AG10803 (cell line): ENCODE measurements at places on chromosomes 3 and 15.

GRCh38 chr15:85583923-85584390, 203.6 kb downstream of the AKAP13 start:
- DNase-seq, result peak; percentile 63

GRCh38 chr15:101684384-101684783, 32.2 kb upstream of the TM2D3 start:
- peak; percentile 87 for DNase-seq

GRCh38 chr15:39885099-39885777, 34.8 kb downstream of the GPR176 start:
- DNase-seq, result no peak

DNA sequence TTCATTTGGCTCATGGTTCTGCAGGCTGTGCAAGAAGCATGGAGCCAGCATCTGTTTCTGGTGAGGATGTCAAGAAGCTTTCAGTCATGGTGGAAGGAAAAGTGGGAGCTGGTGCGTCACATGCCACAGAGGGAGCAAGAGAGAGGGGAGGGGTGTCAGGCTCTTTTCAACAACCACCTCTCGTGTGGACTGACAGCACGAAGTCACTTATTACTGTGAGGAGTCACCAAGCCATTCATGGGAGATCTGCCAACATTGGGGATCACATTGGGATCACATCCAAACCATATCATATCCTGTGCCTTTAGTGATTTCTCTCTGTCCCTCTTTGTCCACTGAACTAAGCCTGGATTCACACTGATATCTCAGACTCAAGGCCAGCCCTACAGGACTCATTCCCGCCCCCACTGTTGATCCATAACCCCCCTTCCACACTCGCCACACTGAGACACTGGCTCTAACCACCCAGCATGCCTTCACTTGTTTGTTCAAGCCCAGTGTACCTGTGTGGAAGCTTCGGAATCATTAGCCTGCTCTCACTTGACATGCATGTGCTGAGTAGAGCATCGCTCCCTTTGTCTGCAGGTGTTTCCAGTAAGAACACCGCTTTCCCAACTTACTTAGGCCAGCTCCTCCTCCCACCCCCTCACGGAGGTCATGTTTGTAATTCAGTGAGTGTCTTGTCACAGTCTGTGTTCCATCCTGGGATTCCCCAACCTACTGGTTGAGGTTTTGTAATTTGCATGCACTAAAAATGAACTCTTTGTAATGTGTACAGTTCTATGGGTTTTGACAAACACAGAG, 132.2 kb downstream of the KLF13 start:
- no peak for DNase-seq

DNA sequence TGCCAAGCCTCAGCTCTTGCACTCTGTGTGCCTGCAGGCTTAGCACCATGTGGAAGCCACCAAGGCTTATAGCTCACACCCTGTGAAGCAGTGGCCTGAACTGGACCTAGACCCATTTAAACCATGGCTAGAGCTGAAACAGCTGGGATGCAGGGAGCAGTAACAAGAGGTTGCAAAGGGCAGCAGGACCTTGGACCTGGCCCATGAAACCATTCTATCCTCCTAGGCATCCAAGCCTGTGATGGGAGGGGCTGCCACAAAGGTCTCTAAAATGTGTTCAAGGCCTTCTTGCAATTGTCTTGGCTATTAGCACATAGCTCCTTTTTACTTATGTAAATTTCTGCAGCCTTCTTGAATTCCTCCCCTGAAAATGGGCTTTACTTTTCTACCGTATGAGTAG, 57.9 kb upstream of the NPAP1 start:
- DNase-seq, result no peak

DNA sequence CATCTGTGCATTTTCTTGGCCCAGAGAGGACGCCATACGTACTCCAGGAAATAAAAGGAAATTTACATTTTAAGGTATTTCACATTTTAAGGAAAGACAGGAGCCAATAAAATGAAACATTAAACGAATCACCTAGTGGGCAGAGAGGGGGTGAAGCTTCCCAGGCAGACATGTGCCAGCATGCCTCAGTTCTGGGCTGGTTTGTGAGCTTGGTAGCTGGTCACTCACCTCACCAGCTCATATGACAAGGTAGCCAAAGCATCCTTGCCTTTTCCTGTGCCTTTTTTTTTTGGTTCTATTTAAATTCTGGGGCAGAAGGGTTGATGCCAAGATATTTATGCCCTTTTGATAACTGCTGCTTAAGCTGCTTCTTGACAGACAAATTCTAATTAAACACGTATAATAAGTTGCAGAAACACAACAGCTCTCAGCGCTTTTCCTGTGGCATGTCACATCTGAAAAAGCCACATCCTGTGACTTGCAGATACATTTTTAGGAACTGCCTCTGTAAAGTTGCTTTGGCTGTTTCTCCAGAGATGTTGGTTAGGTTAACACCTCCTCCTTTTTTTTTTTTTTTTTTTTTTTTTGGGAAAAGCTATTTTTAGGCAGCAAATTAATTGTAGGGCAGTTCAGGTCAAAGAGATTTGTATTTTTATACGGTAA, 218.6 kb downstream of the PDCD6IP start:
- peak; percentile 57 for DNase-seq

DNA sequence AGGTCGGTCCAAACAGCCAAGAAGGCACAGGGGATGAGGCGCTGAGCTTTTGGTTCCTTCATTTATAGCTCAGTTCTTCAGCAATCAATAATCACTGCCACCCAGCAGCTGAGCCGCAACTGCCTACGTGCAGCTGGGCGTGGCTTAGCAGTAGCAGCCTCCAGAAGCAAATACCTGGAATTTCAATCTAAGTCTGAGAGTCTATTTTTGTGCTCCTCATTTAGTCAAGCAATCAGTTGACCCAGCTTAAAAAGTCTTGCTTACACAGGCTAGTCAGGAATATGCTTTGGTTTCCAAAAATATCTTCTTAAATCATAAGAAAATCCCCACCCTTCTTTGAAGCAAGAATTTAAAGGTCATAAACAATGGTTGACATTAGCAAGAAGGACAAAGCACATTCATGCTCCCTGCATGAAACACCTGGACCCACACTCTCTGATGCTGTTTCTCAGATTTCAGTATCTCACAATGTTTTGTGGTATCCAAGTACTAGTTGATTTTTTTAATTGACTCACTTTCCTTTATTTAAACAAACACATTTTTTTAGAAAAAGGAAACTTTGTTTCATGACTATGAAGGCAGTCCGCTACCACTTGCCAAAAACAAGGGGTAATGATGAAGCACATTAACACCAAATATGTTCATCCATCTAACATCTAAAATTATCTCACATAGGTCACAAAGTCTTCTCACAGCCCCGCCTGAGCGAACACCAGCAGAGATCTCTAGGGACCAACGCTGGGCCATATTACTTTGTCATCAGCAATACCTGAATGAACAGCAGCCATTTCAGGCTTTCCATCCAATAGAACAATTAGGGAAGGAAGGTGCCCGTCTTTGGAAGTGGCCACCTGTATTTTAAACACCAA, 106.1 kb downstream of the OXNAD1 start:
- DNase-seq, result no peak

- peak; percentile 57 for DNase-seq
These were observed 728 bp downstream of the TRANK1 start for GRCh38 chr3:36944012-36944640.

DNA sequence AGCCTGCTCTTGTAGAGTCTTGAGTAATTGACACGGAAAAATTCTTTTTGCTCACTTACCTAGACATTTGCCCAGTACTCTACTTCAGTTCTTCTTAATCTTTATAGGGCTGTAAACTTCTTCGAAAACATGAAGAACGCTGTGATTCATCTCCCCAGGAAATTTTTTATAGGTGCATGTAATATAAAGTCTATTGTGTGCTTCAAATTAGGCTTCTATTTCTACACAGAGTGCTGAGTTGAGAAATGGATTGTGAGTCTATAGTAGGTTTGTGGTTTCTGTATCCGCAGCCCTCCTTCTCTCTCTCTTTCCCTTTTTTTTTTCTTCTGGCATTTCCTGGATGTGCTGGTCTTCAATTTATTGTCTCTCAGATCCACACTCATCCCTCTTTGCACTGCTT, 183.3 kb upstream of the DCBLD2 start:
- DNase-seq, result peak; percentile 70

- no peak for DNase-seq
These were observed 14.4 kb downstream of the THSD4 start for GRCh38 chr15:71129669-71130068.

DNA sequence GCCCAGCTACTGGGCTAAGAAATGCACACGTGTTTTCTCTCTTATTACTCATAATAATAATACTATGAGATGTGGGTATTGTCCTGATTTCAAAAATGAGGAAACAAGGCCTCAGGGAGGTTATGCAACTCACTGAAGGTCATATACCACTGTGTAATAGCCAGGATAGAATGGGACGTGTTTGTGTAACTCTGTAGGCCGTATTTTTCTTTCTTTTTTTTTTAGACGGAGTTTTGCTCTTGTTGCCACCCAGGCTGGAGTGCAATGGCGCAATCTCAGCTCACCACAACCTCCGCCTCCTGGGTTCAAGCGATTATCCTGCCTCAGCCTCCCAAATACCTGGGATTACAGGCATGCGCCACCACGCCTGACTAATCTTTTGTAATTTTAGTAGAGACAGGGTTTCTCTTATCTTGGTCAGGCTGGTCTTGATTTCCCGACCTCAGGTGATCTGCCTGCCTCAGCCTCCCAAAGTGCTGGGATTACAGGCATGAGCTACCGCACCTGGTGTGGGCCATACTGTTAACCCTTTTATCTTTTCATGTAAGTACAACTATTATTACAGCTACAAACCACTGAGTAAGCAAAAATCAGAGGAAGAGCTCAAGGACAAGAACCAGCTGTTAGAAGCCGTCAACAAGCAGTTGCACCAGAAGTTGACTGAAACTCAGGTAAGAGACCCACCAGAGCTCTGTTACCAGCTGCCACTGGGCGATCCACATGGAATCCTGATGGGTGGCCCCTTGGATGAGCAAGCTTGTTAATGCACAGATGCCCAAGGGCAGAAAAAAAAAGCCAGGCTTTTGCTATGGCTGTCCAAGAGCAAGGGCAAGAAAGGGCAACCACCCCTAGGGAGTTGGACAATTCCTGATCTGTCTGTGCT, 6.7 kb downstream of the KNSTRN start:
- DNase-seq, result no peak

- no peak for DNase-seq
These were observed 356.9 kb upstream of the RBMS3 start for GRCh38 chr3:28923994-28924393.

DNA sequence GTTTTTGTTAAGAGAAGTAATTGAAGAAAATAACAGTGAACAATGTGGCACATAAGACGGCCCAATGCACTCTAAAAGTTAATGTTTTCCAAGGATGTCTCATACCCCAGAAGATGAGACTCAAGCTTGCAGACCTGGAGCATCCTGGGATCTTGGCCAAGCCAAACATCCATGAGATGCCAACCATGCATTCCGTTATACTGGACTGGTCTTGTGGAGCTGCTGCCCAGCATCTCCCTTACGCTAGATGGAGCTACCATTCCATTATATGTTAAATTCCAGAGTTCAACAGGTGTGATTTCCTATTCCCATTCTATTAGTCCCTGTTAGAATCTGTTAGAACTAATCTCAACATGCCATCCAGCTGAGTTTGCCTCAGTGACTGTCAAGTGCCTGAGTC, 181.8 kb downstream of the PDCD6IP start:
- peak; percentile 84 for DNase-seq

- DNase-seq, result no peak
These were observed 29.7 kb downstream of the MRPS11 start for GRCh38 chr15:88497109-88497765.

DNA sequence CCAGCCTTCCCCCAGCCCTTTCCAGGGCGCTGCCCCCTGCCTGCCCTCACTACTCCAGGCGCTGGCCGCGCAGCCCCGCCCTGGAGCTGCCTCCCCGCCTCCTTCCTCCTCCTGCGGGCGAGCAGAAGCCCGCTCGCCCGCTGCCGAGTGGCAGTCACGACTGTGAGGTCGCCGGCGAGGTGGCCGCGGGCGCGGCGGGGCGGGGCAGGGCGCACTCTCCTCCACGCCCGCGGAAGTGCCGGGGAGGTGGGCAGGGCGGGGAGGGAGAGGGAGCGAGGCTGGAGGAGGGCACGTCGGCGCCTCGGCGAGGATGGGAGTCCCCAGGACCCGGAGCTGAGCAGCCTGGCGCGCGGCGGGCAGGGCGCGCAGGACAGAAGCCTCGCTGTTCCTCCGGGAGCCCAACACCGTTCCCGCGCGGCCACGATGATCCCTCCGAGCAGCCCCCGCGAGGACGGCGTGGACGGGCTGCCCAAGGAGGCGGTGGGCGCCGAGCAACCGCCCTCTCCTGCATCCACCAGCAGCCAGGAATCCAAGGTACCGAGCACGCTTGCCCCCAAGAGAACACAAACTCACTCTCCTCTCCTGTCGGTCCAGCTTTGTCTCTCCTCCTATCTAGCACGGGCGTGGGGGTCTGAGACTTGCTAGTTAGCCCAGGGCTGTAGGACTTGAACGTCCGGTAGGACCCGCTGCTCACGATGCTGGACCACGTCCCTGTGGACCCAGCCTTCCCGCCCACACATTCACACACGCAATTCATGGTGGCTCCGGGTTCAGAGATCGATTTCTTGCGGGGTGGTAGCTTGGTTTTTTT, at the start of gene STAC:
Gene STAC, plus strand, starts transcription at position 284 of the 811 bp plus-strand sequence. Its CDS starts 140 bp downstream, at position 424.
- peak; percentile 36 for DNase-seq

- no peak for DNase-seq
These were observed 10.3 kb downstream of the SKIL start for GRCh38 chr3:170367797-170368196.

- DNase-seq, result peak; percentile 12
These were observed 69.2 kb downstream of the ISG20 start for GRCh38 chr15:88707771-88708654.

DNA sequence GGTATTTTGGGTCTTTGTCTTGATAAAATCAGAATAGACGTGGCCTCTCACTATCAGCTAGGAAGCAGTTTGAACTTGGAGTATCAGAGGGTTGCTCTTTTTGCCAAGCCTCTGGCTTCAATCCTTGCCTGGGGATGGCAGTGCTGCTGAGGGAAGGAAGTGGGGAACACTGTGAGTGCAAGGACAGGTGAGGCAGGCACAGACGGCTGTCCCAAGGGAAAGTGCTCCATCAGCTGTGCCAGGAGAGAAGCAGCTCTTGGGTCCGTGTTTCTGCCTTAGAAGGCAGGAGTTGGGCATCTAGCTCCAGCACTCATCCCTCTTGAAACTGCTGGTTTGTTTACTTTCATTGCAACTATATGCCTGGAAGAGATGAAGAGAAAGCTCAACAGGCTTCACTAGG, 33.2 kb downstream of the PML start:
- DNase-seq, result no peak

- no peak for DNase-seq
These were observed 34.5 kb downstream of the RASGRP1 start for GRCh38 chr15:38530113-38530512.

- DNase-seq, result peak; percentile 35
These were observed 18.4 kb downstream of the KLF13 start for GRCh38 chr15:31344823-31345605.

- no peak for DNase-seq
These were observed 8.3 kb upstream of the LMOD3 start for GRCh38 chr3:69130689-69131088.
